MCF 10A (cell line): ENCODE measurements at places on chromosomes 4 and X.
A peak's percentile ranks its signal among the peaks of the same experiment; 100 is the strongest.

- no peak for DNase-seq
These were observed 317.3 kb downstream of the LDB2 start for GRCh38 chr4:16581117-16581516.

GRCh38 chr4:119093042-119093827 is 42.4 kb upstream of the MYOZ2 start:
- no peak for DNase-seq

DNA sequence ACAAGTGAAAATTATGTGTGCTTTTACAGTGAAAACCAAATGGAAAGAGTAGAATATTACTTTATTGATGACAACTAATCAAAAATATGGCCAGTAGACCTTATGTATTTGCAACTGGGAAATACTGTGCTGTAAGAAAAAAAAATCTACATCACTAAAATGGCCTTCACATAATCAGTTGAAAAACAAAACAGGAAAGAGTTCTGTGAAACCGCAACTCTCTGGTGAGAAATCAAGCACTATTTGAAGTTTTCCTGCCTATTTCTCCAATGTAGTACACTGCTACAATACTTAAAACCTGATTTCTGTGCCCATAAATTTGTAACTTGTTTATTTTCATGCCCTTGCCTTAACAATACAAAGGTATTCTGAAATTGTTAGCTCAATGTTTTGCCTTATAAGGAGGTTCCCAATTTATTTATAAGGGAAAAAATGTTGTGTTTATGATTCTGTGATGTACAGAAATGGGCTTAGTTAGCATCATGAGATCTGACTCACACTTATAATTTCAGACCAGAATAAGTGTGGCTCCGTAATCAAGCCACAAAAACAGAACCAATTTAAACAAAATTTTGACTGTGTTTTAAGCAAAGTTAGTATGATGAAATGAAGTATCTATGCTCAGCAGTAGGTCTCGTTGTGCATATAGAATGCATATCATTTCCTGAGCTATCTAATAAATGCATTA is 147.1 kb downstream of the FAT4 start:
- no peak for DNase-seq

- no peak for DNase-seq
These were observed 20.8 kb downstream of the AMOT start for GRCh38 chrX:112819813-112820212.

DNA sequence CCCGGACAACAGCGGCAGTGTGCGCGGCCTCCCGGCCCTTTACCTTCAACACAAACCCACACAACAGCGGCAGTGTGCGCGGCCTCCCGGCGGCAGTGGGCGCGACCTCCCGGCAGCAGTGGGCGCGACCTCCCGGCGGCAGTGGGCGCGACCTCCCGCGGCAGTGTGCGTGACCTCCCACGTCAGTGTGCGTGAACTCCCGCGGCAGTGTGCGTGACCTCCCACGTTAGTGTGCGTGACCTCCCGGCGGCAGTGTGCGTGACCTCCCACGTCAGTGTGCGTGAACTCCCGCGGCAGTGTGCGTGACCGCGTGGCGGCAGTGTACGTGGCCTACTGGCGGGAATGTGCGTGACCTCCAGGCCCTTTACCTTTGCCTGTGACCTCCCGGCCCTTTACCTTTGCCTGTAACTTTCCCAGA is 576.6 kb upstream of the FRG1 start:
- DNase-seq, result no peak

DNA sequence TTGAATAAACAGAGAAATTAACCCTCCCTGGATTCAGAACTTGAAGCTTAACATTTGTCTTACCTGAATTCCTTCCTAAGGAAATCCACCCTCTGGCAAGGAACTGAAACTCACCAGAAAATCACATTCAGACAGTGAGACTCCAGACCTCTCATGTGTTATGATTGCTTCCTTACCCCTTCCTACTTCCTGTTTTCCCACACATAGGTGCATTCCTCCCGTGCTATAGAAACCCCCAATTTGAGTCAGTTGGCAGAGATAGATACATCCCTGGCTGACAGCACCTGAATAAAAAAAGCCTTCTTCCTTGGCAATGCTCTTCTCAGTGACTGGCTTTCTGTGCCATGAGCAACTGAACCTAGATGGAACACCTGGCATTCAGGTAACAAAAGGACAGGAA is 157.0 kb upstream of the SMIM31 start:
- DNase-seq, result no peak

GRCh38 chrX:72727846-72728245 is 13.7 kb upstream of the PHKA1 start:
- DNase-seq, result no peak

- DNase-seq, result peak; percentile 82
These were observed 140.3 kb downstream of the PJA1 start for GRCh38 chrX:69024931-69025330.

DNA sequence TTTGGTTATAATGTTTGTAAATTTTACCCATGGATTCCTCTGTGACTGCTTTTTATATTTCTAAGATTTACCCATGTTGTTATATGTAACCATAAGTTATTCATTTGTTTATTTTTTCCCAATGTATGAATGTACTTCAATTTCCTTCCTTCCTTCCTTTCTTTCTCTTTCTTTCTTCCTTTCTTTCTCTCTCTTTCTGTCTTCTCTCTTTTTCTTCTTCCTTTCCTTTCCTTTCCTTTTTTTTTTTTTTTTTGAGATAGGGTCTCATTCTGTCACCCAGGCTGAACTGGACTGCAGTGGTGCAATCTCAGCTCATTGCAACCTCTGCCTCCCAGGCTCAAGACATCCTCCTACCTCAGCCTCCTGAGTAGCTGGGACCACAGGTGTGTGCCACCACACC is 55.6 kb downstream of the ALPK1 start:
- DNase-seq, result no peak

DNA sequence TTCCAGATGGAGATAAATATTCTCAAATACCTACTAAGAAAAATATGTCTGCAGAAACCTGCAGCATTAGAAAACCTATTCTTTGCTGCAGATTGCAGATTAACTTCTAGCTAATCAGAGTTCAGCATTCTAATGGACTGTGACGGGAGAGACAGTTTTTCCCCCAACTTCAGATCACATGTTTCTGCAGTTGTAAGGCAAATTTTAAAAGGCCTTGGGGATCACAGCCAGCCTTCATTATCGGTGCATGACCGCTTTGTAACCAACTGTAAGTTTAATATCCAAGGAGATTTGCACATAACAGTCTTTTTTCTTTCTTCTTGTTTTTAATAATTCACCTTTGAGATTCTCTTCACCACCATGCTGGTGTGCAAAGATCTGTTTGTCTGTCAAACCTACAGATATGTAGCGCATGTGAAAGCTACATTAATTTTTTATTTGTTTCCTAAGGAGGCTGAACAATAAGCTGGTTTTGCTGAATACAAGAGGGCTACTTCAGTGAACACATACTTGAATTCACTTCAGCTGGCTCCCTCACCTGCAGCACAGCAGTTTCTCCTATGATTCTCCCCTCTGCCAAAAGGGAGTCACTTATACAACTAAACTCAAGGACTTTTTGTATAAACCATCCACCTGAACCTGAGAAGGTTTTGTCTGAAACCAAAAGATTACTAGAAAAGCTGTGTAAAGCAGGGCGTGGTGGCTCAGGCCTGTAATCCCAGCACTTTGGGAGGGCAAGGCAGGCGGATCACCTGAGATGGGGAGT is 488.5 kb downstream of the RPA4 start:
- no peak for DNase-seq

GRCh38 chrX:150966235-150966634 is 16.9 kb upstream of the HMGB3 start:
- DNase-seq, result no peak

DNA sequence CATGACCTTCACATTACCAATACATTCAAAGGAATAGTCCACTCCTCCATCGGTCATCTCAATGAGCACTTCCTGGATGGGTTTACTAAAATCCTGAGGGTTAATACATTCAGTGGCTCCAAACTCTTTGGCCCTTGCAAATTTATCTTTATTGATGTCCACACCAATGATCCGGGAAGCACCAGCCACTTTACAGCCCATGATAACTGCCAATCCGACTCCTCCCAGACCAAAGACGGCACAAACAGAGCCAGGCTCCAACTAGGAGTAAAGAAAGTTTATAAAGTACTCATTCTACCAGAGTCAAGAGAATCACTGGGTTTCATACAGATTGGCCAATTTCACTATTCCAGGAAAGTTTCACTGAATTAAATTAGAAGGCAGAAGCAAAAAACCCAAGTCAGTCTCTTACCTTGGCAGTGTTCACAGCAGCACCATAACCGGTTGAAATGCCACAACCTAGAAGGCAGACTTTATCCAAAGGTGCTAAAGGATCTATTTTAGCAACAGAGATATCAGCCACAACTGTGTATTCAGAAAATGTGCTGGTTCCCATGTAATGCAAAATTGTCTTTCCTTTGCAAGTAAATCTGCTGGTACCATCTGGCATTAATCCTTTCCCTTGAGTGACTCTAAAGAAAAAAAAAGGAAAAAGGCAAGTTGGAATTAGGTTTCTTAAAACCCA is 12.2 kb downstream of the ADH5 start:
- DNase-seq, result no peak

GRCh38 chr4:188639479-188640100 is 500.3 kb downstream of the TRIML1 start:
- DNase-seq, result peak; percentile 24

DNA sequence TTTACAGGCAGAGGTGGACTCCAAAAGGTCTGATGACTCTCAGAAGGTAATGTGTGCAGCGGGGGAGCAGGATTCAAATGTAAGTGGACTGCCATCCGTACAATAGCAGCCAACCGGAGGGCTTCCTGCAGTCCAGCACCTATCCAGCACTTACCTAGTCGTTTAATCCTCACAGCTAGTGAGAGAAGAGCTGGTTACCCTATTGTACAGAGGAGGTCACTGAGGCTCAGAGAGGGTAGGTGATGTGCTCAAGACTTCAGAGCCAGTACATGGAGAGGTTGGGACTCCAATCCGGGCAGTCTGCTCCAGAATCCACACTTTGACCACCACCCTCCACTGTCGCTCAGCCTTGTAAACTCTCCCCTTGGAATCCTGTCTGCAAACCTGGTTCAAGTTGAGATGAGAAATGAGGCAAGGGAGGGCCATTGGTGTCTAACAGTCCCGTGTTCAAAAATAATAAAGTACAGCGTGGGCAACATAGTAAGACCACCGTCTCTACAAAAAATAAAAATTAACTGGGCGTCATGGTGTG is 22.5 kb upstream of the JAKMIP1 start:
- no peak for DNase-seq

DNA sequence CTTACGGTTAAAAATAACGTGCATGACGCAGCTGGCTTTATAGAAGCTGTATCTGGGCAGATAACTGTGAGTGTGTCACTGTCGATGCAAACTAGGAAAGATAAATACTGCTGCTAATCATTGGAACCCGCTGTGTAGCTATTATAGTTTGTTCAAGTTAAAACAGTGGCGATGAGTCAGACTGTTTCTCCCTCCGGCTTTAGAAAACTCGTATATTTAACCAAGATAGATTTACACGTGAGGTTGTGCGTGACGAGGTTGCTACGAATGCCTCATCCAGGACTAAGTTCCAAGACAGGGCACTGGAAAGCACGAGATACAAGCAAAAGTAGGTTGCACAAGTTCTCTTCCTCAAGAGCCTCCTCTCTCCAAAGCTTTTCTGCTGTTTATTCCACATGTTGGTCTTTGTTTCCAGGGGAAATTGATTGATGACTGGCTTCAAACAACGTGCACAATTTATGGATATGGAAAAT is 270.7 kb downstream of the FBXW7 start:
- peak; percentile 87 for DNase-seq
